HCT116 (cell line): ENCODE measurements at places on chromosomes 1 and 21.
A peak's percentile ranks its signal among the peaks of the same experiment; 100 is the strongest.

GRCh38 chr1:160865337-160865736 lies 2.6 kb upstream of the CD244 start:
- no peak for DNase-seq

- DNase-seq = no peak
These were observed 94.2 kb downstream of the ARHGEF10L start for GRCh38 chr1:17633654-17634053.

DNA sequence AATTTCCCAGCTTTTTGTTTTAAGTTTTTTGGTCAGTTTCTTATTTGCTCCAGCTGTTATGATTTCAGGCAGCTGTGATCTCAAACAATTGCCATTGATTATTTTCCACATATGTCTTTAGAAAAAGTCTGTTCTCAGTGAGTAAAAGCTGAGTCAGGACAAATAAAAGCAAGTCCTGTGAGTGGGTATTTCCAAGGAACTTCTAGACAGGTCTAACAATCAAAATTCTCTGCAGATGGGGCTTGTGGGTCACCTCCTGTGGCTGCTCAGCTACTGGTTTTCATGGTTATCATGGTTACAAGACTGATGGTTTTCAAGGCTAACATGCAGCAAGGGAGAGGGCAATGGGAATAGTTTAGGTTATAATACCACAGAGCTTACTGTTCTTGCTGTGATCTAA lies 585.7 kb downstream of the LMO4 start:
- no peak for DNase-seq

DNA sequence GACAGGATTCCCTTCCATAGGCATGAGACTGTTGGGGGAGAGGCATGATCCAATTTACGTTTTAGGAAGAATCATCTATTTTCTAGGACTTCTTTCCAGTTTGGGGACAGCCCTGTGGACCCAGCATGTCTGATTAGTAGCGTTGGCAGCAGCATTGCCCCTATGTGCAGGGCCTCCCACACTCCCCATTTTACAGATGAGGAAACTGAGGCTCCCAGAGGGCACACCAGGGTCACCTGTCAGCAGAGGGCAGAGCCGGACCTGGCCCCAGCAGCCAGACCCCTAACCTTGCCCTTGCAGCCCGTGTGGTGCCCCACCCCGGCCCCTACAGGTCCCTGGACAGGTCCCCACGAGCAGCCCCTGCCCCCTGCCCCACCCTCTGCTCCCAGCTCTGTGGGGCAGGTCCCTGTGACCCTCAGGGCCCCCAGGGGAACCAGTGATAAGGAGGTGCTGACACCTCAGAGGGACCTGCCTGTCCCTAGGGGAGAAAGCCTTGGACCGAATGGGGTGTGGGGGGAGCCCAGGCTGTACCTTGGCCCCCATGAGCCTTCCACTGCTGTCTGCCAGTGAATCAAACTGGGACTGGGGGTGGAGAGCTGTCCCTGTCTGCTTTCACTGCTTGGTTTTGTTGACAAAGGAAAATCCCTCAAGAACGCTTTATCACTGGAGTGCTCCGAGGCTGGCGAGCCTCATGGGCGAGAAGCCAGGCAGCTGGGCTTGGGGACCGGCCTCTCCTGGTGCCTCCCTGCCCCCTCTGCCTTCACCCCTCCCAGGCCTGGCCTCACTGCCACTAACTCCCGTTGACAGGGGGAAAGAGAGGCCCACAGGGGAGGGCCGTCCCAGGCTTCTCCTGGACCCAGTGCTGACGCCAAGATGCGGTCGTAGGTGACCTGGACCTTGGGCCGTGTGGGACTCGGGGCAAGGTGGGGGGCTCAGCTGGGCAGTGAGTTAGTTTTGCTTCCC lies 39.4 kb upstream of the CCDC27 start:
- no peak for DNase-seq

DNA sequence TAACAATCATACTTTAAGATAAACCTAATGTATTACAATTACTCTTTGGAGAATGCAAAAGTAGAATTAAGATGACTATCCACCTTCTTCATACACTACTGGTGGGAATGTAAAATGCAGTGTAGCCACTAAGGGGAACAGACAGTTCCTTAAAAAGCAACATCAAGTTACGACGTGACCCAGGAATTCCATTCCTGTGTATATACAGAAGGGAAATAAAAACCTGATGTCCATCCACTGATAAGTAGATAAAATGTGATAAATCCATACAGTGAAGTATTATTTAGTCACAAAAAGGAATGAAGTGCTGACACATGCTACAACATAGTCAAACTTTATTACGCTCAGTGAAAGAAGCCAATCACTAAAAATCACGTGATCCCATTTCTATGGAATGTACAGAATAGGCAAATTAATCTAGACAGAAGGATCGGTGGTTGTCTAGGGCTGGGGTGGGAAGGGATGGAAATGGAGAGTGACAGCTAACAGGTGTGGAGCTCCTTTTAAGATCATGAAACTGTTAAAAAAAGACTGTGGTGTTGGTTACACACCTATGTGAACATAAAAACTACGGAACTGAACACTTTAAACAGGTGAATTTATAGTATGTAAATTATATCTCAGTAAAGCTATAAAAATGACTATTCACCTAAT lies 42.1 kb downstream of the NRIP1 start:
- no peak for DNase-seq

DNA sequence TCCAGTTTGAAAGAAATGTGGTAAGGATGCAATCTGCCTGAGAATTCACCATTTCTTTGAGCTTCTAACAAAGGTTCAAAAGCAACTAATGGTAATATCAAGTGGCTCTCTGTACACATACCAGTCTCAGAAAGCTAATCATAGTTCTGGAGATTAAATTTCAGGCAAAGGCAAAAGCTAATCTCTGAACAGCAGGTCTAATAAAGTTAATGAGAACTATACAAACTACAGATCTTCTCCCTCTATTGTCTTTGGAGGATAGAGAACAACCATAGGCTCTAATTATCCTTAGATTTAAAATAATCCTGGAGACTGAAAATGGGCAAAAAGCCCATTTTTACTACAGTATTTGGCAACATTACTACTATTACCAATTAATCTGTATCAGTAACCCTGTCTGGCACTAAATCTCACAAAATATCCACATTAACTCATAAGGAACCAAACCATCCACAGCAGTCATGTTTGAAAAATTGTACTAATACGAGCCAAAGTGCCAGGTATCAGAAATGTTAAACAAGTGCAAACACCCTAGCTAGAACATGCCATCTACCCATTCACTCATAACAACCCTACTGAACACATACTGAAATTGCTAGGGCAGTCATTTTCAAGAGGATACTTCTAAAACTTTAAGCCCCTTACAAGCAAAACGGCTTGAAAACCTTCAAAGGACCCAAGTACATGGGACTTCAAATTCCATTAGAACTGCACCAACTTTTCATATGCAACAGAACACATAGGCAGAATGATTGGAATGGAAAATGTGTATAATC lies 4.8 kb downstream of the DIPK1A start:
- no peak for DNase-seq

DNA sequence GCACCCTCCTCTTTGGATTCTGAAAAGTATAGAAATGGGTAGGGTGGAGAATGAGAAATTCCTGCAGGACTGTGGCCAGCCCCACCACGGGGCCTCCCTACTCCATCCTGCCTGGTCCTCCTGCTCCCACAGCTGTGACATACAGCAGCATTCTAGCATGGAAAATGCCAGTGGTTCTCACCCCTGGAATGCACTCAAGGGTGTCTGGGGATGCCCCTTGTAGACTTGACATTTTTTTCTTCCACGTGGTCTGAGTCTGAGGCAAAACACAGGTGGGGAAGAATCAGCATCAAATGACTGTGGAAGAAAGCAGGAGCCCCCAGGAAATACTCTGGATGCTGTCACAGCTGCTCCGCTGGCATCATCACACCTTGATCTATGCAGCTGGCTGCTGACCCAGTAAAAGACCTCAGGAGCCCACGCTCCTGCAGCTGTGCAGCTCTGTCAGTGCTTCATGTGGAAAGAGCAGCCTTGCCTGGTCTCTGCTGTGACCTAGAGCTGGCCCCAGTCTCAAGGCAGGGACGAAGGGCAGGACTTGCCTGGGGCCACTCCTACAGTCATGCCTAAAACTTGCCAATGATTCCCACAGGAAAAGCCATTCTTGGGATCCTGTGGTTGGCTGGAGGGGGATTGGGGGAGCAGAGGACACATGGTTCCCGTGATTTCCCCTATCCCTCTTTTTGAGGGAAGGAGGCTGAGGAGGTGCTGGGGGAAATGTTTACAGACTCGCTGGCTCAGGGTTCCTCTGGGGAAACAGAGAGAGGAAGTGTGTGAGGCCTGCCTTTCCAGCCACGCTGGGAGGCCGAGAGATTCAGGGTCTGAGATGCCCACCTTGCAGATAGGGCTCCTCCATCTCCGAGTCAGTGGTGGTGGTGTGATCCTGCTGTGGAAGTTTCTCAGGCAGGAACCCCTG lies 10.8 kb upstream of the A3GALT2 start:
- no peak for DNase-seq

- DNase-seq = no peak
These were observed 314.1 kb downstream of the DISC1 start for GRCh38 chr1:231940701-231941100.

GRCh38 chr1:204989266-204990058 lies 53.5 kb upstream of the CNTN2 start:
- peak; percentile 45 for DNase-seq

GRCh38 chr1:161226759-161227158 lies 899 bp downstream of the TOMM40L start:
- DNase-seq = no peak

DNA sequence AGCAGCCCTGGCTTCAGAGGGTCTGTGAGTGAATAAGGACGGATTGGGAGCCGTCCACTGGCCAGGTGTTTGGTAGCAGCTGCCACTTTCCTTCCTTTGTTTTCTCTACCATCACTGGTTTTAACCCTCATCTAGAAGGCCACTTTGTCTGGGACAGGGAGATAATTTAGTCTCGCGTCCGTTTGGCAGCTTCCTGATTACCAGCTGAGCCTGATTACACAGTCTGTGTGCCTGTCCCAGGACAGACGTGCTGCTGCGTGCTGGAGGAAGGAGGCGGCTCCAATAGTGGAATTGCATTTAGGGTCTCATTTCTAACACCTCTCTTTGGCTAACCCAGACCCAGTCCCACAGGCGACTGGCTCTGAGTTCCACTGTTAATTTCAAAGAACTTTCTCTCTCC lies 24.6 kb upstream of the CASQ2 start:
- no peak for DNase-seq

DNA sequence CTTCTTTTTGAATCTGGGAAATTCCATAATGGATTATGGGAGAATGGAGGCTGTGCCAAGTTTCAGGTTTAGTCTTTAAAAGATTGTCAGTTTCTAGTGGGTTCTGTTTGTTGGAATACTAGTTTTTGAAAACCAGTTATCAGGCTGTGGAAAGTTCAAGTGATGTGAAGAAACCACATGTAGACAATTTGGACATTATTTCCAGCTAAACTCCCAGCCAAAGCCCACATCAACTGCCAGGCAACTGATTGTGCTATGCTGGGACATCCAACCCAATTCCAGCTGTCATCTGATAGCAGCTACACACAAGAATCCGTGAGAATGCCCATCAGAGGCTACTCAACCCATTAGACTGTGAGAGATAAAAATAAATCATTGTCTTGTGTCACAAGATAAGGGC lies 546.1 kb upstream of the ADAMTS5 start:
- no peak for DNase-seq

DNA sequence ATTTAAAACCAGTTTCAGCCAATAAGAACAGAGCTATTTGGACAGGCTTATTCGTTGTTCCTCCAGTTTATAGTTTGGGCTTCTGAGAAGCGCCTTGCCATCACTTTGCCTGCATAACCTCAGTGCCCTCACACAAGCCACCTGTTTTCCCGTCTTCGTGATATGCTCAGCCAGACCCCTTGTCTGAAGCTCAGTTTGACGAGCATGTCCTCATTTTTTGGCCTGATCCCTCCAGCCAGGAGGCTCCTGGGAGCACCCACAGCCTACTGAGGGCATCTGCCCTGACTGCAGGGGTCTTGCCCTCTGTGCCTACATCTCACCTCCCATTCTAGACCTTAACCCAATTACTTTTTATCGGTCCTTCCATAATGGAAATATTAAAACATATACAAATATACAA lies 95.3 kb downstream of the ADARB1 start:
- no peak for DNase-seq

GRCh38 chr1:44907893-44908292 lies 64.8 kb upstream of the PTCH2 start:
- no peak for DNase-seq

DNA sequence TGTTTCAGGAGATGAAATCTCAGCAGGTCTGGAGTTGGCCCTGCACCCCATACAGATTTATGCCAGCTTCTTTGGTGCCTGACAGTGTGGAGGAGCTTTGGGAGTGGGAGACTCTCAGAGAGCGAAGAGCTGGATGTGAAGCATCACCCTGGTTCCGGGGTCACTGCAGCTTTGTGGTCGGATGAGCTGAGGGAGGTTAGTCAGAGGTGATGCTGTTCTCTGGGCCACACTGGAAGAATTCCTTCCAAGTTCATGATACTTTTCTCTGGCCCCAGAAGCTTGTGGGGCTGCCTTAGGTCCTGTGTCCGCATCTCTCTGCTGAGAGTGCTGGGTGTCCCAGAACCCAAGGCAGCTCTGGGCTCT lies 467.8 kb downstream of the CAMTA1 start:
- no peak for DNase-seq

- DNase-seq = no peak
These were observed 176.9 kb upstream of the FMN2 start for GRCh38 chr1:239914751-239915231.

DNA sequence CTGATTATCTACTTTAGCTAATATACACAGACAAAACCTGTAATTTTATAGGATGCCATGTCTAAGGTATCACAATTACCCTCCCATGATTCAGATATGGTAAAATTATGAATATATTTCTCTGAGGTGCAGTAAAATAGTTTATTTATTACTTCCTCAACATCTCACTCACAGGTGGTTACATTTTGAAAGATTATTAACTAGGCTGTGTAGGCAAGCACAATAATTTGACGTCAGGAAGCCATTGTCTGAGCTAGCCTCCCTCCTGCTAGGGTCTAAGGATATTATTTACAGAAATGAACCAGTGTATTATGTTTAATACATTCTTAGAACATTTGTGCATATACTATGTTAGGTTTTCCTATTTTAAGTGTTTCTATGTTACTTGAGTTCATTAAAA lies 69.9 kb upstream of the ADGRL2 start:
- DNase-seq = no peak

GRCh38 chr1:44572572-44572879 lies 101.8 kb downstream of the TMEM53 start:
- no peak for DNase-seq

- DNase-seq = peak; percentile 33
These were observed 102.1 kb downstream of the JAK1 start for GRCh38 chr1:64864018-64864940.
